ENCODE measurements at places on chromosomes 3 and 15.

DNA sequence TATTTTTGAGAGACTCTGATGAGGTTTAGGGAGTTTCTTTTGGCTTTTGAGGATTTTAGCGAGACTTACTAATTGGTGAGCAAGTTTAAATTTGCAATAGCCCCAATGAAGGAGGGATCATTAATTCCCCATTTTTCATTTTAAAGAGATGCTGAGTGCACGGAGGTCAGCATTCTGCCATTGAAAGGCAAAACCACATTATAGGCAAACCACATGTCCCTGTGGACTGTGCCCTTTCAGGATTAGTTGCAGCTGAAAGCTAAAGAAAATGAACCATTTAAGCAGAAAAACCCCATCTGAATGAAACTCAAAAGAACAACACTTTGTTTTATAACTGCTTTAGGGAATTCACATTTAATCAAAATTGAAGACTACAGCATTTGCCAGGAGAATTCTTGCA lies 246.5 kb downstream of the PDZRN3 start:
- no peak for DNase-seq

DNA sequence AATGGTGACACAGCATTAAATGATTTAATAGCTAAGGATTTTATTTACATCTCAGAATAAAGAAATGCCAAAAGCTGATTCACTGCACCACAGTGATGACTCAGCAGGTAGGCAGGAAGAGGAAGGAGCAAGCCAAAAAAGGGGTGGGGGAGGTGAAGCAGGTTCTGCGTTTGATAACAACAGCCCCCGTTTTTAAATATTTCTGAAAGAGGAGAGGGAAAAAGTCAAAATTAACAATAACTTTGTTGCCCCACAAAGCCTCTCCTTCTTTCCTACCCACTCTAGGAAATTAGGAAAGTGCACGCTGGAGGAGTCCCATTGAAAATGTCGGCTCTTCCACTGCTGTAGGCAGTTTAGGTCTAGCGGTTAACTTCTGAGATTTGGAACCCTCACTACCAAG lies 9.9 kb upstream of the CCDC54 start:
- no peak for DNase-seq

- no peak for DNase-seq
Observed at GRCh38 chr3:128334766-128335165, 131.9 kb downstream of the DNAJB8 start.

- DNase-seq = no peak
Observed at GRCh38 chr3:112741983-112742382, 101.0 kb upstream of the CCDC80 start.

DNA sequence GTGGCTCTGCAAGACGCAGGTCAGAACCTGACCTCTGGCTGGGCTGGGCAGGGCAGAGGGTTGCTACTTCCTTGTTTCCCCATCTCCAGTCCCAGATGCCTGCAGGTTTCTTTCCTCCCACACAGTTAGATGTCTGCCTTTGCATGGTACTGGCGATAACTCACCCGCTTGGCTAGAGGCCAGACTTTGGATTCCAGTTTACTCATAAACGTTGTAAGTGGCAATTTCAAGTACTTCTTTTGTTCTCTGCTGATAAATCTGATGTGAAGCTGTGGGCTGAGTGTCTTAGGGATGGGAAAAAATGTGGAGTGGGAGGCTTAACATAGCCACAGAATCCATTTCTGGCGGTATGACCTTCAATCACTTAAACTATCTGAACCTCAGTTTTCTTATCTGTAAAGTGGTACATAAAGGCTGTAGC lies 194.2 kb downstream of the EBLN2 start:
- no peak for DNase-seq
